ENCODE measurements at places on chromosomes 3 and 15.

DNA sequence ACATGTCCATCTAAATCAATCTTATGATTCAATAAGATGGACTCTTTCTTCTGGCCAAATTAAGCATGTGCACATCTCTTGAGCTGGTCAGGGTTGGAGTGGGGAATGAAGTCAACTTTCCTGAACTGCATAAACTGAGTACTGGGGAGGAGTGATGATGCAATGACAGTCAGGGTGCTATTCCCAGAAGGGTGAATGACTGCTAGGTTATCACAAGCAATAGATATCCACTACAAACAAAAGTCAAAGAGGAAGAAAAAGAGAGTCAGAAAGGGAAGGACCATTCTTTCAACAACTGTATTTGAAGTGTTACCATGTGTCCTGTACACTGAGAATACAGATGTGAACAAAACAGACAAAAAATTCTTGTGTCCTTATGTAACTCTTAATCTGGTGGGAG lies 70.0 kb downstream of the ALCAM start:
- H3K27ac ChIP-seq, result no peak overlapping the region
- H3K4me3 ChIP-seq, result no peak overlapping the region
- H3K4me1 ChIP-seq, result no peaks in the 10 kb centered on the region
- H3K27me3 ChIP-seq, result no peaks in the 10 kb centered on the region
- no peak for DNase-seq

- H3K36me3 ChIP-seq, result peaks cover 36% of the 10 kb centered on the region
- H3K27ac ChIP-seq, result peak within 1 kb of the TSS; percentile 84
- DNase-seq, result peak; percentile 88
- H3K4me3 ChIP-seq, result peak within 1 kb of the TSS; percentile 90
These were observed at the start of gene TMED3 for GRCh38 chr15:79310985-79311900. TMED3 (plus strand) TSS chr15:79311112; CDS start chr15:79311250, 138 bp downstream.

- no peaks in the 10 kb centered on the region for H3K27me3 ChIP-seq
- peaks cover under 1% of the 10 kb centered on the region for H3K4me1 ChIP-seq
- H3K36me3 ChIP-seq, result no peaks in the 10 kb centered on the region
- H3K27ac ChIP-seq, result no peak overlapping the region
- no peak for DNase-seq
These were observed 3.4 kb downstream of the UROC1 start for GRCh38 chr3:126514161-126514560.

GRCh38 chr15:38905632-38906031 lies 341.0 kb upstream of the RASGRP1 start:
- no peak overlapping the region for H3K4me3 ChIP-seq
- no peaks in the 10 kb centered on the region for H3K36me3 ChIP-seq
- no peaks in the 10 kb centered on the region for H3K4me1 ChIP-seq

DNA sequence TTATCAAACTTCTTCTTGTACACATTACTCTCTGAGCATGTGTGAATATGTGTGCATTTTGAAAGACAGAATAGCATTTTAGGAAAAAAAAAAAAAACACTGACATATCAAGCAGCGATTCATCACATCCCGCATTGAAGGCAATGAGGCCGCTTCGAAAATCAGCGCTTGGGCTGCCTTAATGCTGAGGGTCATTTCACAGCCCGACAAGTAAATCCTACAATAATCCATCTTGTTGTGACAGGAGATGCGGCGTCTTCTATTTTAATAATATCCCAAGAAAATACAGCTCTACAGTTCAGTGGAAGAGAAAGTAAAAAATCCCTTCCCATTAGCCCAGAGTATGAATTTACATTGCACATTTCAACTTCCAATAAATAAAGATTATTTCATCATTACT lies 389.2 kb upstream of the GRM7 start:
- H3K27me3 ChIP-seq, result no peaks in the 10 kb centered on the region
- no peak for DNase-seq
- no peak overlapping the region for H3K4me3 ChIP-seq
- no peak overlapping the region for H3K27ac ChIP-seq
- no peaks in the 10 kb centered on the region for H3K36me3 ChIP-seq

- H3K36me3 ChIP-seq, result peaks cover 73% of the 10 kb centered on the region
- no peak overlapping the region for H3K4me3 ChIP-seq
- no peak overlapping the region for H3K27ac ChIP-seq
- no peaks in the 10 kb centered on the region for H3K27me3 ChIP-seq
- H3K4me1 ChIP-seq, result peaks cover 38% of the 10 kb centered on the region
These were observed 30.5 kb upstream of the APH1B start for GRCh38 chr15:63246691-63247469.

DNA sequence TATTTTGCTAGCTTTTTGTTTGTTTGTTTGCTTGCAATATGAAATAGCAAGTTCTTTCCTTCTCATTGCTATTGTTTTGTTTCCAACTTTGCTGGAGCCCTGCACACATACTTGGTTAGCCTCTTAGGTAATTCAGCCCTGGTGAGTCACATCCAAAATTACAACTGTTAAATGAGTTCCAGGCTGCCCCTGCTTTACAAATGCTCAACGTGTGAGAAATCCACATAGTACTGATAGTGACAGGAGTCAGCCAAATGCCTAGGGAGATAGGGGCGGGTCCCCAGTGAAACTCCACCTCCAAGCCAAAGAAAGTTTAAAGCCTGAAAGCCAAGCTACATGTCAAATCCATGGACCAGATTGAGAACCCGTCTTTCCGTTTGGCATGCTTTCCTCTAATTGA lies 81.3 kb upstream of the RNF7 start:
- H3K36me3 ChIP-seq, result no peaks in the 10 kb centered on the region
- peaks cover 6% of the 10 kb centered on the region for H3K4me1 ChIP-seq
- no peak overlapping the region for H3K4me3 ChIP-seq
- no peak for DNase-seq

GRCh38 chr3:81375921-81376320 lies 385.5 kb downstream of the GBE1 start:
- no peak overlapping the region for H3K4me3 ChIP-seq
- DNase-seq, result no peak
- no peaks in the 10 kb centered on the region for H3K27me3 ChIP-seq
- peaks cover 6% of the 10 kb centered on the region for H3K4me1 ChIP-seq

DNA sequence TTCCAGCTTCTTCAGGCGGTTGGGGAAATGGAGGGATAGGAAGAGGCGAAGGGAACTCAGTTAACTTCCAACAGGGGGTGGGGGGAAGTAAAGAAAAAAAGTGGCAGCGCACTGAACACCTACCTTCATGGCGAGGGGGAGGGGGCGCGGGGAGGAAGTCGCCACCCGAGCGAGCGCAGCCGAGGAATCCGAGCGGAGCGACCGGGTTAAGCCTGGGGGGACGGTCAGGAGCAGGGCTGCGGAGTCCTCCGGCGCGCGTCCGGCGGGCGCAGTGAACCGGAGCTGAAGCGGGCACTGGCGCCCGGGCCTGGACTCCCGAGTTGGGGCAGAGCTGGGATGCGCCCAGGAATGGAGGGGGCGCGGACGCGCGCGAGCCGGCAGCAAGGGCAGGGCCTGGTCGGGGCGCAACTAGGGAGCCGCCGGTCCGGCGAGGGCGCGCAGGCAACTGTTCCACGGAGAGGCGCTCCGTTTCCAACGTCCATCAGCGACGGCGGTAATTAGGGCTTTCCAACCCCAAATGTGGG lies at the start of gene WNT5A:
WNT5A (minus strand) TSS at position 450 of the 524 bp plus-strand sequence; CDS start at position 129, 321 bp downstream.
- H3K36me3 ChIP-seq, result no peaks in the 10 kb centered on the region
- no peak for DNase-seq
- peaks cover 77% of the 10 kb centered on the region for H3K27me3 ChIP-seq
- H3K27ac ChIP-seq, result peak within 1 kb of the TSS; percentile 20

GRCh38 chr3:29412110-29412509 lies 131.2 kb downstream of the RBMS3 start:
- no peaks in the 10 kb centered on the region for H3K36me3 ChIP-seq
- DNase-seq, result no peak
- no peak overlapping the region for H3K4me3 ChIP-seq
- no peaks in the 10 kb centered on the region for H3K4me1 ChIP-seq
- no peak overlapping the region for H3K27ac ChIP-seq
- no peaks in the 10 kb centered on the region for H3K27me3 ChIP-seq

- no peaks in the 10 kb centered on the region for H3K27me3 ChIP-seq
- peak overlapping the region; percentile 98 for H3K27ac ChIP-seq
- peak overlapping the region; percentile 95 for H3K4me3 ChIP-seq
- peaks cover 49% of the 10 kb centered on the region for H3K4me1 ChIP-seq
- peaks cover 40% of the 10 kb centered on the region for H3K36me3 ChIP-seq
These were observed 780 bp downstream of the TIPARP start for GRCh38 chr3:156674911-156675829.

DNA sequence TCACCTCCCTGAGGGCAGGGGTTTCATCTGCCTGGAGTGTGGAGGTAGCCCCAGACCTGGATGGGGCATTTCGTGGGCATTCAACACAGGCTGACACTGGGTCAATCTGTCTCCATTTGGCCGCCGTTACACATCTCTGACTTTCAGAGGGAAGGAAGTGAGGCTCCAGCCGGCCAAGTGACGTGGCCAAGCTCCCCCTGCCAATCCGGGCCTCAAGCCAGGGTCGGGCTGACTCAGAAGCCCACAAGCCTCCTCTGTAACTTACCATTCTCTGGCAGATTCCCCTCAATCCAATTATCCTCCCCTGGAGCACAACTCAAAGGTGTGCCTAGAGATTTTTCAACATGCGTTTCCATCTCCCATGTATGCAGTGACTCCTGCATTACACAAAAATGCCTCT lies 227.6 kb downstream of the KLF13 start:
- H3K4me3 ChIP-seq, result no peak overlapping the region
- peaks cover 2% of the 10 kb centered on the region for H3K4me1 ChIP-seq
- H3K27ac ChIP-seq, result no peak overlapping the region

GRCh38 chr15:69170597-69170996 lies 10.2 kb downstream of the GLCE start:
- H3K27ac ChIP-seq, result no peak overlapping the region
- no peak overlapping the region for H3K4me3 ChIP-seq
- no peaks in the 10 kb centered on the region for H3K4me1 ChIP-seq
- peaks cover 2% of the 10 kb centered on the region for H3K27me3 ChIP-seq
- H3K36me3 ChIP-seq, result no peaks in the 10 kb centered on the region
- no peak for DNase-seq

- no peaks in the 10 kb centered on the region for H3K27me3 ChIP-seq
- no peaks in the 10 kb centered on the region for H3K36me3 ChIP-seq
- H3K27ac ChIP-seq, result no peak overlapping the region
These were observed 52.4 kb downstream of the KCNMB2 start for GRCh38 chr3:178588628-178589027.

DNA sequence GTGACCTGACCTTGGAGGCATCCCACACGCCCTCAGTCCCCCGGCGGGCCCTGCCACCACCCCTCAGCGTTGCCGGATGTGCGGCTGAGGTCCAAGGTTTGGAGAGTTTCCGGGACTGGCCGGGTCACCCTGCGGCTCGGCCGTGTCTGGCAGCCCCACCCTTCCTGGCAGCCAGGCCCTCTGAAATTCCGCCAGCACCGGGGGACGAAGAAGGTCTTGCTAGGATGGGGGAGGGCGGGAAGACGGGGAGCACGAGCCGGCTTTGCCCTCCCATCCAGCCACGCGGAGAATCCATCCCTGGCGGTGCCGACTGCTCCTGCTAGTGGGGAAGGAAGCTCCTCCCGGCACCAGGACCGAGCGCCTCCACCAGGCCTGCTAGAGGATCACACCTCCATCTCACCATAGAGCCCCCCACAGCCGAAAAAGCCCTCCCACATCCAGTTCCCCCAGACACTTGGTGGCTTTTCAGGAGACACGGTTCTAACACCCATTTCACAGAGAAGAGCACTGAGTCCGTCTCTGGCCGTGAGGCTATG lies 81.5 kb downstream of the CPN2 start:
- no peak overlapping the region for H3K27ac ChIP-seq
- peaks cover 14% of the 10 kb centered on the region for H3K4me1 ChIP-seq
- no peak overlapping the region for H3K4me3 ChIP-seq
- peaks cover 22% of the 10 kb centered on the region for H3K27me3 ChIP-seq
- no peak for DNase-seq

DNA sequence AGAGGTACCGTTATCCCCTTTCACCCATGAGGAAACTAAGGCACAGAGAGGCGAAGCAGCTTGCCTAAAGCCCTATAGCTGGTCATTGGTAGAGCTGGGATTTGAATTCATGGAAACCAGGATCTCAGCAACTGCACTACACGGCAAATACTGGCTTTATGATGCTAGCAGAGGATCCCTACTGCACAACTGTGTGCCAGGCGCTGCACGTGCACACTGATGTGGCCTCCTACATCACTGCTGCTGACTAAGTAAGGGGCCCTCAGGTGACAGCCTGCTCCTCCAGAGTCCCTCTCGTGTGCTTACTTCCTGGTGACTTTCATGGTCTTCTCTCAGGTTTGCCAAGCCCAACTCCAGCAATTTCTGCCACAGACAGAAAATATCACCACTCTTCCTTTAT lies 3.4 kb upstream of the POLG start:
- H3K4me1 ChIP-seq, result peaks cover 18% of the 10 kb centered on the region
- H3K4me3 ChIP-seq, result no peak overlapping the region

DNA sequence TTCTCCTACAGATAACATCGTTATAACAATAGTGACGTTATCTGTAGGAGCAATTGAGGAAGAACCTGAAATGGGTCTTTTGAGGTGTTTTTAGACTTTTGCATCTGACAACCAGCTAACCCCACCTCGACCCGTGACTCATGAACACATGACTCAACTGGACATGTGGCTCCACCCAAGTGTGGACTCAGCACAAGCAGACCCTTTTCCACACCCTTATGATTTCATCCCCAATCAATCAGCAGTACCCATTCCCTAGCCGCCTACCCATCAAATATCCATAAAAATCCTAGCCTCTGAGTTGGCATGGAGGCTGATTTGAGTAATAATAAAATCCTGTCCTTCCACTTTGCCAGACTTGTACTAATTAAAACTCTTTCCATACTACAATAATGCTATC lies 255.4 kb downstream of the ARPP21 start:
- H3K4me3 ChIP-seq, result no peak overlapping the region
- no peak for DNase-seq
- H3K4me1 ChIP-seq, result no peaks in the 10 kb centered on the region
- H3K36me3 ChIP-seq, result no peaks in the 10 kb centered on the region
- no peak overlapping the region for H3K27ac ChIP-seq

DNA sequence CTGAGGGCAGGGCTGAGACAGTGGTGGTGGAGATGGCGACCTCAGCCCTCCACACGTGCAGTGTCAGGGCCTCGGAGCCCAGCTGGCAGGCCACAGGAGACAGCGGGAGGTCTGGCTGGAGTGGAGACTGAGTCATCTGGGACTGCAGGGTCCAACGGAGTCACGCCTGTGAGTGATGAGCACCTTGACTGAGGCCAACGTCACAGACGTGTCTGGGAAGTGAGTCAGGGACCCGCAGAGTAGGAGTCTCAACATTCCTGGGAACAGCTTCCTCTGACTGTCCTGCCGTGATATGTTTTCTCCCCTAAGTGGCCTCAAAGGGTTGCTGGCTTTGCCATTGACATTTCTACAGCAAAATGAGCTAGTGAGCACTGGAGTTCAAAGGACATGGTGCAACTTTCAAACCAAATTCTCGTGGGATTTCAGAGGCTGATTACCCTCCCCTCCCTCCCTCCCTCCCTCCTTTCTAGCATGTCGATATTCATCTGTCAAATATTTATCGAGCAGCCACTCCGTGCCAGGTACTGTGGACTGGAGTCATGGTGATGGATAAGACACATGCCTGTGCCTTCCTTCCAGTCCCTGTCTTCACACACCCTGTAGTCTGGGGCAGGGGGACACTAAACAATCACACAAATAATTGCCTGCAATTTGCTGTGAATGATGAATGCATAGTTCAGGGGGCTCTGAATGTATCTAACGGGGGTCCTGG lies 53.3 kb upstream of the AMOTL2 start:
- H3K36me3 ChIP-seq, result no peaks in the 10 kb centered on the region
- H3K27me3 ChIP-seq, result peaks cover 17% of the 10 kb centered on the region
- H3K4me1 ChIP-seq, result no peaks in the 10 kb centered on the region
- H3K4me3 ChIP-seq, result no peak overlapping the region
